ENCODE measurements at places on chromosomes 3 and 15. TPM values are rescaled to one million over a fixed set of nuclear protein-coding genes. Genes with fewer than 3 reads are reported as not detected.

The PLA1A gene
- not detected for polyA plus RNA-seq

DNA sequence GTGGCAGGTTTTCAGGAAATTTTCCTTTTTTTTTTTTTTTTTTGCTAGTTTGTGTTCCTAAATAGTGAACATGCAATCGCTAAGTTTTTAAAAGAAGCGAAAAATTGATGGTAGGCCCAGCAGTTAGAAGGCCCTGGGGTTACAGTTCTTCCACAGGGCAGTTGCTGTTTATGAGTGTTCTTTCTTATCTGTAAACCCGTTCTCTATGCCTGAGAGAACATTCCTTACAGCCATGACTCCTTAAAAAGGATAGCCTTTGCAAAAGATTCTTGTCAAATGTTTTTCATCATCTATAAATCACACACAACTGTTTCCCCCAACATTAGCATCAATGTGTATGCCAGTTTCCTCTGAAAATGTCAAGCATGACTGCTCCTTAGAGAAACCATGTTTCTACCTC lies 23.8 kb upstream of the MYZAP start:
- no peak for DNase-seq

The ALDH1A2 gene
- polyA plus RNA-seq: not detected

DNA sequence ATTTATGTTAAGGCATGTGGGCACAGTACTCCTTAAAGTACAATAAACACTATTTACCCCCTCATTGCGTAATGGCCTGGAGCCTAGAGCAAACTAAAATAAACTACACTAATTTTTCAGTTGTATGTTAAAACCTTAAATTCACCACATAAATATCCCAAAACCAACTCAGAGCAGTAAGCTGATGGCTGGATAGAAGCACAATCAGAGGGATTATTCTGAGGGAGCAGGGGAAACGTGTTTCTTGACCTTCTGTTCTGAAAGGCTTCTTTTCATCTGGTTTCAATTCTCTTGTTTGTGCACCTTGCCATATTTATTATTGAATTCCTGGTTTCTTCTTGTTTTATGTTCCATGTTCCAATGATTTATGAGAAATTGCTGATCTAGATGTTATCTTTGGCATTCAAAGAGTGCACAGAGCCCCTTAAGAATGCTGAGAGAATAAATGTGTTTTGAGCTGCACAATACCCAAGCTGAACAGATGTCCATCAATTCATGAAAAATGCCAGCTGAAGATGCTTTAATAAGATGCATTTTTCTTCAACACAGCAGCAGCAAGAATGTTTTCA lies 29.6 kb downstream of the RPL22L1 start:
- DNase-seq: no peak

- DNase-seq: no peak
These were observed 59.8 kb upstream of the PSMD6 start for GRCh38 chr3:64082961-64083541.

DNA sequence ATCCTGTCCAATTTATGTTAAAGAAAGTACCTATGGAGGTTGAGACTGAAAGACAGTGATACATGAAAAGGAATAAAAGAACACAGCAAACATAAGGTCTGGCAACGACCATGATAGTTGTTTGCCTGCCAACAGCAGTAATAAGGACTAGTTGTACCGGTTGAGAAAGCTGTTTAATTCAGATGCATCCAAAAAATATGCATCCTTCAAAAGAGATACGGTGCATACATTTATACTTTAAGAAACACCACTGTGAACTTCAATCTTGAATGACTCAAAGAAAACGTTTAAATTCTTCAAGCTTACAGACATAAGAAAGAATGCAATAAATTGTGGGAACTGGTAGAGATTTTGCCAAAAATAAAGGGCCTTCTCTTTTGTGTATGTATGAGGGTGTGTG lies 492.1 kb downstream of the NLGN1 start:
- no peak for DNase-seq

GRCh38 chr15:55630858-55631257 lies 42.7 kb upstream of the PYGO1 start:
- no peak for DNase-seq

The C15orf62 gene
- 0.29 TPM for polyA plus RNA-seq

DNA sequence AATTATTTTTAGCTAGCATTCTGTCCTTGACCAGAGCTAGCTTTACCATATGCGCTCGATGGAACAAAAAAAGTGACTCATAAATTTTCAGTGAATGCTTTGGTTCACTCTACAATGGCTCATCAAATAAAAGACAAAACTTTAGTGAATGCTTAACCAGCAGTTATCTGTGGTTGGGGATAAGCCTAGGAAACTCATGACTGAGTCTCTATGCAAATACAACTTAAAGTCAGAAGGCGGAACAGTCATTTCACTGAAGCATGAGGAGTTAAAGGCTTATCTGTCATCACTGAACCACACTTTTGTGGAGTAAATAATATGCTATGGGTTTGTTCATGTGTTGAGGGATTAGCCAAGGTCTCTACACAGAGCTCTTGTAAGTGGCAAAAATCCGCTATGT lies 308.4 kb downstream of the SQOR start:
- no peak for DNase-seq

DNA sequence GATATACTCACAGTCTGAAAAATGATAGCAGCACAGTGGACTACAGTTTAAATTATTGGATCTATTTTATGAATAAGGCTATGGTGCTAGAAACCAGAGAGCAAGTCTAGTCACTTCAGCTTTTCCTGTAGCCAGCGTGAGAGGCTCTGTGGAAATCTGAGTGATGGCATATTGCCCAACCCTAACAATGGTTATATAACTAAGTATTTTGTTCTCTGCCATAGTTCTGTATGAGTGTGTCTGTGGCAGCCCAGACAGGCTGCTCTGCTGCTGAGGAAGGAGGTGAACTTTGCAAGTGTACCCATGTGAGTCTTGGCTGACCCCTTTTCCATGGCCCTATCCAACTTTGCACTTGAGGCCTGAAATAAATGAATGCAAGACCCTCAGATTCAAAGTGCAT lies 105.7 kb downstream of the LRTM1 start:
- DNase-seq: no peak

- no peak for DNase-seq
These were observed 2.6 kb upstream of the AGBL1 start for GRCh38 chr15:86077070-86077469.

GRCh38 chr3:31189330-31189729 lies 294.9 kb upstream of the GADL1 start:
- no peak for DNase-seq

DNA sequence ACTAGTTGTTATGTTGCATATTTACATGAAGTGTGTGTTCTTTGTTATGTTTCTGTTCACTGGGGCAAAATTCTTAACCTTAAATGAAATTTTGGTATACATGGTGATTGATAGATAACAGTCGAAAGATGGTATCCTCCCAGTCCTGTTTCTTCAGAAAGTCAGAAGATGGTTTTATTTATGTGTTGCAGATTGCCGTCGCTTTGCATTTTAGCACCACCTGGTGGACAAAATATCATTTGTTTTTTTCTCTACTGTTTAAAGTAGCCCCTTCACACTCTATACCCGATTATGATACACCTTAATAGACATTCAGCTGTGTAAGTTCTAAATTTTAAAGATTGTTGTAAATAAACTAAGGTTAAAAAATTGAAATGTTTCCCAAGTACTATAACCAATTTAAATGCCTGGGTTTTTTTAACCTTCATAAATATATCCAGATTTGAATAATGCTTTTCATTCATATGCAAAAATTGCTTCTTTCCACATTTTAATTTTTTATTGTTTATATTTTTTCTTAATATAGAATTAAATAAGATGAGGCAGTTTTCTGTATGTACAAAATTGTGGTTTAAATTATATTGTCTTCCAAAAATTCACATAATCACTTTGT lies 152.2 kb downstream of the ALCAM start:
- no peak for DNase-seq

GRCh38 chr3:29171043-29171990 lies 109.6 kb upstream of the RBMS3 start:
- peak; percentile 9 for DNase-seq

The MAPKAPK3 gene
- polyA plus RNA-seq: 93.2 TPM

DNA sequence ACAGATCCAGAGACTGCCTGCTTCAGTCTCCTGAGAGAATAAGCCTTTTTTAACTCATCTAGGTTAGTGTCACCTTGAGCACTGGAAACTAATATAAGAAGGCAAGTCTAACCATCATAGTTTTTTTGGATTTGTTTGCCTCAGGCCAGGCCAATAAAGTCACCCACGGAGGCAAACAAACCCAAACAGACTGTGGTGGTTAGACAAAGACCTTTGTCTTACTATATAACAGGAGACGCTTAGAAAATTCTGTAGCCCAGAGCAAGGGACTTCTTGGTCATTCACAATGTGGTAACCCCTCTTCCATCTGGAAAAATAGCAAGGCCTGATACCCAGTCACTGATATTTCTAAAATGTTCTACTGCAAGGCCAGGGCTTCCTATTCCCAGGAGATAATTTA lies 45.3 kb upstream of the PPP2R3A start:
- no peak for DNase-seq

The AHSG gene
- polyA plus RNA-seq: not detected

The SI gene
- polyA plus RNA-seq: not detected

DNA sequence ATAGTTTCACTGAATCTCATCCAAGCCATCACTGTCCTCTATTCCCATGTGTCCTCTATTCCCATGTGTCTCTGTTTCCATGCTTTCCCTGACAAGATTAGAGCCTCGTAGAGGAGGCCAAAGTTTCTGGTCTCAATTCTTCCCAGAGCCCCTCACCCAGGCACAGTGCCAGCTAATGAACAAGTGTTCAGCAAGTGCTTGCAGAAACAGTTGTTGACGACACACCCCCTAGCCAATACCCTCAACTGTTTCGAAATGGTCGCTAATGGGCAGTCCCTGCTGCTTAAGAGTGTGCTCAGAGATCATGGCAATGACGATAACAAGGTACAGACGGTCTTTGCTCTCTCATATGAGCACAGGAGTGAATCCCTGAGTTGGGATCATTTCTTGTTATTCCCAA lies 73.4 kb downstream of the FAM174B start:
- no peak for DNase-seq

Measured in CD4-positive, alpha-beta memory T cell (primary cell).